NCI-H748 treated with DMSO at 0.1 percent for 48 hours (cell line): ENCODE measurements at places on chromosomes 2 and 18.

DNA sequence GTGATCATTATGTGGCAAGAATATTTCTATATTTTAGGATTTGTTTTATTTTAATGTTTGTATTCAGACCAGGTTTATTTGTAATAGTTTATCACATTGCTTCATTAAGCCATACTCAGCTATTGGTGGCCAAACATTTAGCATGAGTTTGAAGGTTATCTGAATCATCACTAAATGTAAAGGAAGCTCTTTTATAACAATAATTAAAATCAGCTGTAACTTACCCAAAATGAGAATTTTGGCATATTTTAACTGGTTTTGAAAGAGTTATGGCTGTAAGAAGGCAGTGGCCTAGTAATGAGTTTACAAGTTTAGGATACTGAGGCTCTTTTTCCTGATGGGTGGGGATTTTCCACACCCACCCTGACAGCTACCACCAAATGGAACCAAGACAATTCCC, 177.8 kb downstream of the EN1 start:
- DNase-seq, result no peak

DNA sequence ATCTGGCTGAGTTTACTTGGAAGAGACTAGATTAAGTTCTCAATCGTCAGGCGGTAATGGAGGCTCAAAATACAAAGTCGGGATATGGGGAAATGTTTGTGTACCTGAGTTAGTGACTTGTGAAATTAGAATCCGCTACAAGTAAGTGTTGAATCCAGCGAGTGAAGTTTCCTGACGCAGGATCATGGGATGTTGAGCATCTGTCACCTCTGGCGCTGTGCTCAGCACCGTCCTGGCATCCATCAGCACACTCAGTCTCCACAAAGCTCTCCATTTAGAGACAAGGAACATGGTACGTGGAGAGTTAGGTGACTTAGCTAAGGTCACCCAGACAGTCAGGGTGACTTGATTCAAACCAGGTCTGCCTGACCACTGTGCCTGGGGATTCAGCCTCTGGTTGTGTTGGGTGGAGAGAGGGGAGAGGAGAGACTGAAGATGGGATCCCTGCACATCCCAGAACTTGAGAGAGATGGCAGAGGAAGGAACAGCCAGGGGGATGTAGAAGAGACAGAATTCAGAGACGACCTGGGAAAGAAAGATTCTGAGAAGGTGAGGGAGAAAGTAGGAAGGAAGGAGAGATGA, 251.2 kb downstream of the ACKR3 start:
- DNase-seq, result no peak

GRCh38 chr2:149686136-149687051, 98.8 kb upstream of the MMADHC start:
- no peak for DNase-seq

DNA sequence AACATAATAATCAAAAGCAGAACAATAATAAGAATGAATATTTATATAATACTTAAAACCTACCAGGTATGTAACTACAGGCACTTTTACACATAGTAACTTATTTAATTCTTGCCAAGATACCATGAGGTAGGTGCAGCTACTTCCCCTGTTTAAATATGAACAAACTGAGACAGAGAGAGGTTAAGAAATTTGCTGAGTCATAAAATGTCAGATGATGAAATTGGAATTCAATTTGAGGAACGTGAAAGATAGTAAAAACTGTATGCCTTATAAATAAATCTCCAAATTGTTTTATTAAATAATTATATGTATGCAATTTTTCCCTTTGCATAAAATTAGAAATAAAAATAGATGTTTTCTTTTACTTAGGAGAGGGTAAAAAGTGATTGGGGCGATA, 1103.3 kb upstream of the NRXN1 start:
- DNase-seq, result no peak

DNA sequence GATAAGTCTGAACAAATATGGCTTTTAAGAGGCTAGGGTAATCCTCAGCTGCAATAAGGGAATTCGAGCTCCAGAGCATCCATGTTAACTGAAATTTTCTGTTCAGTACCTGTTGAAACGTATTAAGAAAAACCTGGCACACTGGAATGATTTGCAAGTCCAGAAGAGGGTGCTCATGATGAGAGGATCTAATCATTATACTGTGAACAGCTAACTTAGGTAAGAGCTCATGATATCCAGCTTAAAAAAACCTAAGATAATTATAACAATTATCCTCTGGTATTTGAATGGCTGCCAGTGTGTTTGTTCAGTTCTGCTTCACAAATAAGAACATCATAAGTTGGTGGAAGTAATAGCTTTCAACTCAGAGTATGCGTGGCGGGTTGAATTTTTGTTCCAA, 1118.3 kb upstream of the DDX18 start:
- DNase-seq, result peak; percentile 66

GRCh38 chr2:209525834-209526281, 102.0 kb downstream of the MAP2 start:
- DNase-seq, result no peak

DNA sequence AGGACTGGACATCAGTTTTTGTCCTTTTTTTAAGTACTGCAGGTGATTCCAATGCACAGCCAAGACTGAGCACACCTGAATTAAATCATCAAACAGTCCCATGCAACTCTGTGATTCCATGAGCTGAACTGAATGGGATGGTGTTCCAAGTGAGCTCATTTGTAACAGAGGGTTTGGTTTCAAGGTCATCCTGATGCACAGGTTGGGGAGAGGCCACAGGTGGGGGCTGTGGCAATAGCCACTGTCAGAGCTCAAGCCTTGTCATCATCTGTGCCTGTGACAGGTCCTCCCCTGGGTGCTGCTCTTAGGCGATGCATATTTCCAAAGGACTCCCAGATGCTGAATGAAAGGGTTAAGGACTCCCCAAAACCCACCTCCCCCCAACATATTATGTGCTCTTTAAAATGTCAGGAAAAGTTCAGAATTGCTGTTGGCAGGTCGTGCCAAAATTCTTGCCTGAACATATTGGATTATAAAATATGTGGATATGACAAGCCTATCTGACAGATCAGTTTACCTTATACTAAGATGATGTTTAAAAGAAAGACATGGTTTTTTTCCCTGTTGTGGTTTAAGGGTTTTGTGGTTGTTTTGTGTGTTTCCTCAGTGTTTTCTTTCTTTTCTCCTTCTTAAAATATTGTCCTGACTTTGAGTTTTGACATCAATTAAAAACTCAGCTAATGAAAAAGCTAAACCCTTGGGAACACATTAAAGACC, 263.5 kb upstream of the SIX2 start:
- DNase-seq, result no peak

DNA sequence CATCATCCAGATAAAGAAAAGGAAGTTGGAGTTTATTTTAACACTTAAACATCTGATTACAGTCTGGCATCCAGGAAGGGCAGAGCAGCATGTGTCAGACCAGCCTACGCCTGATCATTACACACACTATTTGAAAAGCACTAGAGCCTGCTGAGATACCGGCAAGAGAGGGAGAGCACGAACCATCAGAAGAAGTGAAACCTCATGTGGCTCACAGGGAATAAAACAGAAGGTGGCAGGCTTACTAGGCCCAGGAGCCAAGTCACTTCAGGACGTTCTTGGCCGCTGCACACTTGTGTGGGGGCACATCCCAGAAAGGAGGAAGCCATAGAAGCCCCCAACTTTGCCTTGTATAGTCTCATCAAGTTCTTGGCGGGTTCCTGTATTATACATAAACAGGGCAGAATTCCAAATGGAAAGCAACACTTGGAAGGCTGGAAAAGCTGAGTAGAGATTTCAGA, 105.5 kb downstream of the UGGT1 start:
- no peak for DNase-seq
